Naive B cell (primary cell): ENCODE measurements at places on chromosomes 3 and 15.

- no peak for DNase-seq
Observed at GRCh38 chr3:115930168-115930567, 306.9 kb downstream of the GAP43 start.

DNA sequence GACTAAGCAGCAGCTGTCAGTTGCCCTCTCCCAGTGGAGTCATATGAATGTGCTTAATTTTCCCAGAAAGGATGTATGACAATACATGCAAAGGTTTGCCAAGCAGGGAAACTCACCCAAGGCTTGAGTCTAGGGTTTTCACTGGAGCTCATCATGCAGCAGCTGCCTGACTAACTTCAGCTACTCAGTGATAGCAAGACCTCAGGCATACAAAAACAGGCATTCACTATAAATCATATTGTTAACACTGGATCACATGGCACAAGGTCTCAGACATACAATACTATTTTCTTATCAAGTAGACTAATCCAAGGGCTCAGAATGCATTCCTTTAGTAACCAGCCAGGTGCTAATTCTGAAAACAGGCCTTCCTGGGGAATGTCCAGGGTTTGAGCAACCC lies 85.0 kb upstream of the STAC start:
- DNase-seq: no peak

GRCh38 chr15:80404057-80404760 lies at the start of gene ARNT2:
Gene ARNT2 (plus strand): TSS chr15:80404382. CDS start chr15:80404516, 134 bp downstream.
- DNase-seq: no peak

DNA sequence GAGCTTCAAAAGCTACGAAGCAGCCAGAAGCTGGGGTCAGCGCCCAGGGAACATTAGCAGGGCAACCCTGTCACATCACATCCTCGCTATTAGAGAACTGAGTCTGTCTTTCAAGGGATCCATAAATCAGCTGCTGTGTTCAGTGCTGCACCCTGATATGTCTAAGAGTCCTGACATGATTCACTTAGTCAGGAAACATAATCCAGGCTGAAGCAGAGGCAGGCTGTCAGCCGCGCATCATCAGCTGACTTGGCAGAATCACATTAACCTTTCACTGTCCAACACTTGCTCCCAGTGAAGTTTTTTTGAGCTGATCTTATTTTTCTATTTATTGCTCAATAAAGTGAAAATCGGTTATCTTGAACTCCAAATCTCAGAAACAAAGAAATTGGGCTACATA lies 23.5 kb downstream of the MYH15 start:
- no peak for DNase-seq

GRCh38 chr3:137330246-137330645 lies 372.5 kb downstream of the IL20RB start:
- DNase-seq: no peak

GRCh38 chr15:101167411-101167752 lies 84.5 kb downstream of the CHSY1 start:
- DNase-seq: no peak

- no peak for DNase-seq
Observed at GRCh38 chr3:24740326-24740725, 245.7 kb upstream of the THRB start.

- DNase-seq: no peak
Observed at GRCh38 chr3:59774000-59774399, 724.2 kb upstream of the CFAP20DC start.

- no peak for DNase-seq
Observed at GRCh38 chr15:67130166-67130565, 64.8 kb downstream of the SMAD3 start.

DNA sequence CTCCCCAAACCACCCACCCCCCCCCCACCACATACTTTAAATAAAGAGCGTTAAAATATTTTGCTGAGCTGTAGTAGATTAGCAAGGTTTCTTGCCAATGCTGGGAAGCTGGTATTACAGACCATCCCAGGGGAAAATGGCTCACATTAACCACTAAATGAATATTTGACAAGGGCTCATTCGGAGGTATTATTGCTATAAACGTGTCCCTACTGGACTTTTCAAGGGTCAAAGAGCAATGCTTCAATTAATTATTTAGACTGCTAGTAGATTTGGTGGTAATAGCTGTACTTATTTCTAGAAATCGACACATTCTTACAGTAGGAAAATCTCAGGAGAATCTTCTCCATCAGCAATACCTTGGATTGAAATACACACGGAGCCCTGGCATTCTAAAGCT lies 5.2 kb downstream of the SOX2 start:
- no peak for DNase-seq

DNA sequence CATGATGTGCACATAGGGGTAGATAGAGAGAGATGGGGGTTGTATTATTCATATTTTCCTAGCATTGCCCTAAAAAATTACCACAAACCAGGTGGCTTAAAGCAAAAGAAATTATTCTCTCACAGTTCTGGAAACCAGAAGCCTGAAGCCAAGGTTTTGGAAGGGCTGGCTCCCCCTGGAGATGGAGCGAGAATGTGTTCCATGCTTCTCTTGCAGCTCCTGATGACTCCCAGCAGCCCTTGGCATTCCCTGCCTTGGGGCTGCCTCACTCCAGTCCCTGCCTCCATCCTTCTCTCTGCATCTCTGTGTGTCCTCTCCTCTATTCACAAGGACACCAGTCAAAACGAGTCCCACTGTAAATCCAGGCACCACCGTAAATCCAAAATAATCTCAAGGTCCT lies 91.5 kb upstream of the FAM174B start:
- DNase-seq: no peak

GRCh38 chr3:88113311-88114162 lies 36.2 kb upstream of the C3orf38 start:
- peak; percentile 48 for DNase-seq

- no peak for DNase-seq
Observed at GRCh38 chr15:41866263-41866703, 27.6 kb downstream of the SPTBN5 start.

- no peak for DNase-seq
Observed at GRCh38 chr3:193946945-193947344, 189.0 kb upstream of the HES1 start.

GRCh38 chr15:70281811-70282307 lies 184.1 kb upstream of the TLE3 start:
- DNase-seq: peak; percentile 76
